ENCODE measurements at places on chromosomes 4 and X.

GRCh38 chr4:57639561-57640382 is 529.6 kb upstream of the IGFBP7 start:
- no peak for DNase-seq

- no peak for DNase-seq
Measured at GRCh38 chr4:141463678-141464077, 172.7 kb upstream of the IL15 start.

- DNase-seq: no peak
Measured at GRCh38 chrX:22486296-22486695, 213.6 kb downstream of the CBLL2 start.

DNA sequence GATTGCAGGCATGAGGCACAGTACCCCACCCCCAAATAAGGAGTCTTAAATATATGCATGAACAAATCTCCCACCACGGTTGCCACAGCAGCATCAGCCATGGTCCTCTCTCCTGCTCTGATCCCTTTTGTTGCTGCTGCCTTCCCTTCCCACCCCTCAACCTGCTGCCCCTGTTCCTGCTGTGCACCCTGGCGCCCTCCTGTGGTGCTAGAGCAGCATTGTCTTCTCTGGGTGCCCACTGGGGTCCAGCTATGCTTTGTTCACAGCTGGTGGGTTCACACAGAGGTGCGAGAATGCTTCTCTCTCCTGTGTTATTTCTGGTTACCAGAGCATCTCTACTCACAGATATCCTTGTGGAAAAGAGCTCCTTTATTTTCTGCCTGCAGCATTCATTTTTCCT is 116.2 kb downstream of the GATB start:
- DNase-seq: no peak

DNA sequence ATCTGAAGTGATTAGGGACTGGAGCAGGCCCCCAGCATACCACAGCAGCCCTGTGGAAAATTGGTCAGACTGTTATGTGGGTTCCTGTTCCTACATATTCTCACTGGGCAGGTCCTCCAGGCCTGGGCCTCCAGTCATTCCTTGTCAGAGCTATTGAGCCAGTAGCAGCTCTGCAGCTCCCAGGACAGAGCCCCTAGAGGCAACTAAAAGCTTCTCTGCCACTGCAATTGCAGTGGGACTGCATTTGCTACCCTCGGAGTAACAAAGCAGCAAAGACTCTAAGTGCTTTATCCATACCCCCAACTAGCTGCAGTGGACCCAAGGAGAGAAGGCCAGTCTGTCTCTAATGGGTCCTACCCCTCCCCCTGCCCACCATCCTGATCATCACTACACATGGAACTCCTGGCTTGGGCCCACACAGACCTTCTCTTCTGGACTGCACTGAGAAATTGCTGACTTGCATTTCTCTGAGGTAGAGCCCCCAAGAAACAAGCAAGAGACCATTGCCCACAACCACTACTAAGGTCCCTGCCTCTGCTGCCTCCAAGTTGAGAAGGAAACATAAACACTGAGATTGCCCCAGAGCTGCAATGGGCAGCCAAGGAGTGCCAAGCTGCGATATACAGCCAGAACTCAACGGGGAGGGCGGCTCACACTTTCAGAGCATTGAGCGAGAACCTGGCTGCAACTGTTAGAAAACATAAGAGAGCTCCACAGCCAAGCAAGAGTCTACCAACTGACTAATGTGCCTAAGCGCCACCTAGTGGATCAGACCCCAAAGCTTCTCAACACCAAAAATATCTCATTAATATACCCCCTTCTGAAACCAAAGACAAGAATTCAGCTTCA is 738.7 kb upstream of the NDST4 start:
- no peak for DNase-seq

DNA sequence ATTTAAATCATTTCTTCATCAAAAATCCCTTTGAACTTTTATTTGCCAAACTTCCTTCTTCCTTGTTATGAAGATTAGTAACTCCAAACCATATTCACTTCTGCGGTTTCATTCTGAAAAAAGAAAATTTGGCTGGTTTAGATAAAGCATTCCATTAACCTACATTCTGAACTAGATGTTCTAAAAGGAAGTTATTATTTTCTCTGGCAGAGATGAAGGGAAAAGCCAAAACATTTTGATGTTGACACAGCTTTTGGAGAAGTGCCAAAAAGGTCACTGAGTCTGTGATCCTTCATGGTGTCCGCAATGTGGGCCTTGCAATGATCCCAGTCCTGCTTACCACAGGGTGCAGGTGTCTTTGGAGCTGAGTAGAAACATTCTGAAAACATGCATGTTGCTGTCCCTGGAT is 36.0 kb downstream of the CXCL8 start:
- no peak for DNase-seq

DNA sequence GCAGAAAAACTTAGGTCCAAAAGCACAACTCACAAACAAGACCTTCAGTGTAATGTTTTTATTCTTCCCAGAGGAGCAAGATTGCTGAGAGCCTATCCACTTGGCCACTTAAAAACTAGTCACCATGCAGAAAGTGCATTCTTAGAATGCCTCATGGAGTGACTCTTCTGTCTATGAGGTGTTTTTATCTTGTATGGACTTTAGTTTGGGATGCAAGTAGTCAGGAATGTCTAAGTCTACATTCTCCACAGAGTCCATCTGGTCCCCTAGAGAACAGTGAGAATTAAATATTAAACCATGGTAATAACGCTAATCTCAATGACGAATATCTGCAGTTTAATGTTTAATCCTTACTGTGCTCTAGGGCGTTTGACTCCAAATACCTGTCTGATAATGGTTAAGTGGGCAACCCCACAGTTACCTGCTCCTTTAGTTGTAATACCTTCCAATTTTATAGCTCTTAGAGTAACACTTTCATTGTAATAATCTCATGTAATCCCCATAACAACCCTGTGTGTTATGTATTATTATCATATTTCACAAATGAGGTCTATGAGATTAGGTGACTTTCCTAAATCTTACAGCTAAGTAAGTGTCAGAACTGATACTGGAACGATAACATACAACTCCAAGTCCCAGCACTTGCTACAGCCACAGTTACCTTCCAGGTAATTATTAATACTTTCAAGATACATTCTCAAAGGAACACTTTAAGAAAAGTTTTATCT is 235.6 kb upstream of the JADE1 start:
- DNase-seq: no peak

All from T-helper 1 cell (primary cell).